Activated naive CD8-positive, alpha-beta T cell treated with anti-CD3 and anti-CD28 coated beads, Interleukin-2, amount 50 U/mL, for 16 hours (primary cell): ENCODE measurements at places on chromosomes 13 and 19.

DNA sequence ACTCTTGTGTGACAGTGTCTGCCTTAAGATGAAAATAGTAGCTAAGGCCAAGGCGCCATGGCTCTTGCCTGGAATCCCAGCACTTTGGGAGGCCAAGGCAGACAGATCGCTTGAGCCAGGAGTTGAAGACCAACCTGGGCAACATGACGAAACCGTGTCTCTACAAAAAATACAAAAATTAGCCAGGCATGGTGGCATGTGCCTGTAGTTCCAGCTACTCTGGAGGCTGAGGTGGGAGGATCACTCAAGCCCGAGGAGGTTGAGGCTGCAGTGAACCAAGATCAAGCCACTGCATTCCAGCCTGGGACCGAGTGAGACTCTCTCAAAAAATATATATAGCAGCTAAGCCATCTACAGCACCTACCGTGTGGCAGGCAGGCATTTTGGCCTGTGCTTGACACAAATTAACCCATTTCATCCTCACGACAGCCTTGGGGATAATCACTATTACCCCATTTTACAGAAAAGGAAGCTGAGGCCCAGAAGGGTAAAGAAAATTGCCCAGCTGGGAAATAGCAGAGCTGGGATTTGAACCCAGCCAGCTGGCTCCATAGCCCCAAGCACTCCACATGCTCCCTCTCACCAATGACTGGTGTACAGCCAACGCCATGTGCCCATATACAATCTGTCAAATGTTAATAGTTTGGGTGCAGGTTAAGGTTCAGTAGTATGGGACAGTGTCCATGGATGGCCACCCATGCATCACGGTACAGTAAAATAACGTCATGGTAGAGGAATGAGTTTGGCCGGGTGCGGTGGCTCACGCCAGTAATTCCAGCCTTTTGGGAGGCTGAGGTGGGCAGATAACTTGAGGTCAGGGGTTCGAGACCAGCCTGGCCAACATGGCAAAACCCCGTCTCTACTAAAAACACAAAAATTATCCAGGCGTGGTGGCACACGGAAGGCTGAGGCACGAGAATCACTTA is 3.1 kb downstream of the SLC1A5 start:
- no peak for DNase-seq

- no peak for DNase-seq
These were observed 692.6 kb downstream of the PCDH17 start for GRCh38 chr13:58324161-58324560.

- DNase-seq: peak; percentile 50
These were observed at the start of gene POLR1D for GRCh38 chr13:27621366-27622101. Gene POLR1D (plus strand): TSS chr13:27621892. CDS start chr13:27621984, 92 bp downstream.

- DNase-seq: no peak
These were observed 277.2 kb downstream of the NALCN start for GRCh38 chr13:101139081-101139480.

DNA sequence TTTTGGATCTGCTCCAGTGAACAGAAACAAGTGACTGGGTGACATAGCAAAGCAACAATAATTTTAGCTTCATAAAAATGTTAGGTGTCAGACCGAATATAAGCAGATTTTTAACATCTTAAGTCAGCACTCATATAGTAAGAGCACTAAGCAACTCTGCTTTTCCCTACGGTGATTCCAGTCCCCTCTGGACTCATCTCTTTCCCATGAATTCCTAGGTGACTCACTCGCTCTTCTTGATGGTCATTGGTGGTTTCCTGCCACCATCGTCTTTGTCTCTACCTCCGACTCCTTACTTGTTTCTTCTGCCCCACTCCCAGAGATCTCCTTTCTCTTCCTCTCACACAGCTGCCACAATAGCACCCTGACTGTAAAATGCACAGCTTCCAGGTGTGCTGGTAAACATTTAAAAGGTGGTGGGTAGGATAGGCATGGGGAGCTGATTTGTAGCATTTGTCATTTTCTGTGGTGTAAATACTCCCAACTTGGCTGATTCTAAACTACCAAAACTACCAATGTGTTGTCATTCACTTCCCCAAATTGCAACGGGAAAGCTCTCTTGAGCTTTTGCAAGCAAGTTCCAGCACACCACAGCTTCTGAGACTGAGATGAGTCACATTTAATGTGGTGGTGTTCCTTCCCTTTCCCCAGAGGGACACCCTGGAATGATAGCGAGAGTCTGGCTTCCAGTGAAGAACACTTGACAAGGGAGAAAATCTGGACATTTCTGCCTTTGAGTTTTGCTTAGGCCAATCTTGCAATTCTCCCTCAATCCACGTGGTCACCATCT is 42.8 kb upstream of the CLDN10 start:
- DNase-seq: no peak

DNA sequence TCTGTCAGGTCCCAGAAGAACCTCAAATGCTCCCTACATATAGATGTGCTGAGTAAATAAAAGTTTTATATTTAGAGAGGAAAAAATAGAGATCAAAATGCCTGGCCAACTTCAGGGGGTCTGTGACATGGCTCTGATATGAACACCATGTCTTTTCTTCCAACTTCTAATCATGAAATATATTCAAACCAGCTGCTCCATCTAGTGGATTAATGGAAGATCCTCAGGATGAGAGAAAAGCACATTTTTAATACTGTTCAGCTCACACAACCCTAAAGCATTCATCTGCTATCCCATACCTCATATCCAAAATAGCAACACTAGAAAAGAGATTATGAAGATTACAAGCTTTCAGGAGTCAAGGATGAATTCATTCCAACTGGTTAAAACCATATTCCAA is 56.0 kb upstream of the DOCK9 start:
- DNase-seq: no peak

GRCh38 chr13:99217461-99218110 is 16.9 kb downstream of the UBAC2 start:
- DNase-seq: no peak
